ENCODE measurements at places on chromosomes 6 and 20.
A peak's percentile ranks its signal among the peaks of the same experiment; 100 is the strongest.

- DNase-seq: peak; percentile 93
Observed at GRCh38 chr6:90285611-90286381, 10.8 kb downstream of the BACH2 start.

GRCh38 chr6:35139924-35140638 is 1.1 kb downstream of the TCP11 start:
- DNase-seq: peak; percentile 66

DNA sequence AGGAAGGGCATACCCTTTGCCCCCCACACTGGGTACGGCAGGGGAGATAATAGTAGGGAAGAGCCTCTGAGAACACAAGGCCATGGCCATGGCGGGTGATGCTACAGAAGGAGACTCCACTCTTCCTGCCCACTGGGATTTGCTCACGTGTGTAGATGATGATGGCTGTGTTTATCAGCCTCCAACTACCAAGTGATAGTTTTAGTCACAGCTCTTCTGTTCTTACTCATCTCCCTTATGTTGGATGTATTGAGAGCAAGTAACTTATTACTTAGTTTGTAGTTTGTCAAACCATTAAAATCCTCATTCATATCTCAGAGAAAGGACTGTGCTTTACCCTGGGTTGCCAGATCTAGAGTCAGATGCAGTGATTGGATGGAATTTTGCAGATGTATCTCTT is 66.0 kb downstream of the CDH26 start:
- DNase-seq: no peak

GRCh38 chr6:25217829-25218228 is 61.3 kb upstream of the CARMIL1 start:
- no peak for DNase-seq

GRCh38 chr20:25082498-25082873 is 545 bp upstream of the VSX1 start:
- DNase-seq: no peak

DNA sequence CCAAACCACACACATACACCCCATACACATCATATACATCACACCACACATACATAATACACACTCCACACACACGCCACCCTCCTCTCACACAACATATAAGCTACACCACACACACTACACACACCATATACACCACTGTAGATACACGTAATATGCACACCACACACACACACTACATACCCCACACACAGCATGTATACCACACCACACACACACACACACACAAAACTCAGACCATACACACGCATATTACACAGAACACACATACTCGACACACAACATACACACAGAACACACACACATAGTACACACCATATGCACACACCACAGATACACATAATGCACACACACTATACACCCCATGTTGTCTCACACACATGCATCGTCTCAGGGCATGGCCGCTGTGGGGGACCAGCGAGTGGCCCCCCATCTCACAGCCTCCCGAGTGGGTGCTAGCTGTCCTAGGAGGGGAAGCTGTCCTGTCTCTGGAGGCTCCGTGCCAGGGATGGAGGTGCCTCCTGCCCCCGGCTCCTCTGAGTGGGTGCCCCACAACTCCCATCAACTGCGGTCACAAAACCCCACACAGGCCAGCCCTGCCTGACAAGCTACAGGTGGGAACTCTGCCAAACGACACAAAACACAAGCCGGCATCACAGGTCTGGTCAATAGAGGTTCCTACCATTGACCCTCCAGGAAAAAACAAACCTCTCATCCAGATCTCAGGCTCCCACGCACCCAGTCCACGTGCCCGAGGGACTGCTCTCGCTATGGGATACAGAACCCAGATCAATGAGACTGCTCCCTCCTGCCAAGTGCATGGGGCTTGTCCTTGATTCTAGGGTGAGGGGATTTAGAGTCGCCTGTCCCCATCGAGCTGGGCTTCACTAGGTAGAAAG is 49.1 kb downstream of the DACT2 start:
- DNase-seq: no peak

DNA sequence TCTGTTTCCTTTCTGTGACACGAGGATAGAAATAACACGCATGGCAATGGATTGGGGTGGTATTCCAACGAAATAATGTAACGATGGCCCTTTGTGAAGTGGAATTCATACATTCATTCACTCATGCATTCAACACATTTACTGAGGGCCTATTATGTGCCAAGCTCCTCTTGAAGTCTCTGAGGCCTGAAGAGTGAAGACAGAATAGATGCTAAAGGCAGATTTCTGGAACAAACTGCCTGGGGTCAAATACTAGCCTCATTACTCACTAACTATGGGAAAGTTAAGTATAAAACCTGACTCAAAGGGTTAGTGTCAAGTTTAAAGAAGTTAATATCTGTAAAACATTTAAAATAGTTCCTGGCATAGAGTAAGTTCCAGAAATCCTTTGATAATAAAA is 279.6 kb upstream of the SULF2 start:
- DNase-seq: no peak

GRCh38 chr6:166989427-166990032 is 9.7 kb upstream of the CEP43 start:
- DNase-seq: peak; percentile 71

DNA sequence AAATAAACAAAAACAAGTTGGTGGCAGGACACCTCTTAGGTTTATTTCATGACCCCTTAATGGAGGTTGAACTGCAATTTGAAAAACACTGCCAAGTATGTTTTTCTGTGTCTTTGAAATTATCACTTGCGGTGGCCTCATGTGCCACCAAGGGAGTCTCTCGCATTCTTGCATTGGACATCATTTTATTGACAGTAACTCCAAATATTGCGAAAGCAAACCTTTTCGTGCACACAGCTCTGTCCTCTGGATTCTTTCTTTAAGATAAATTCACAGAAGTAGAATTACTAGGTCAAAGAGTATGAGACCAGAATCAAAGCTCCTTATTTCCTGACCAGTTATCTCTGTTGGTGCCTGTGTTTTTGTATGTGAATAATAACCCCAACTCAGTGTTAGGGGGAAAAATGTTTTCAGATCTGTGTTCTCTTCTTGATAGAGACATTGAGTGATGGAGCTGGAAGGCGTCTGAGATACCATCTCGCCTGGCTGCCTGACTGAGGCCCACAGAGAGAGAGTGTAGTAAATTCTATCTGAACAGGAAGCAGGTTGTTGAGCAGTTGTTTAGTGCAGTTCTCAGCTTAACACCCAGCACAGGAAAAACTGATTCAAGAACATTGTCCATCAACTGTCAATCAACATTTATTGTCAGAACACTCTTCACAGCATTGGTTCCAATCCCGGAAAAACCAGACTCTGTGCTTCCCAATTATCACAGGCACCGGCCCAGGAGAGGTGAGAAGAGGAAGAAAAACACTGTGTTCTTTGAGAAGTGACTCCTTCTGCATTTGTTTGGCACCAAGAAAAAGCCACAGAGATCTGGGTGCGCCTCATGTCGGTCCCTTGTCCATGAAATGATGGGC is 2.2 kb upstream of the CCDC167 start:
- DNase-seq: no peak

DNA sequence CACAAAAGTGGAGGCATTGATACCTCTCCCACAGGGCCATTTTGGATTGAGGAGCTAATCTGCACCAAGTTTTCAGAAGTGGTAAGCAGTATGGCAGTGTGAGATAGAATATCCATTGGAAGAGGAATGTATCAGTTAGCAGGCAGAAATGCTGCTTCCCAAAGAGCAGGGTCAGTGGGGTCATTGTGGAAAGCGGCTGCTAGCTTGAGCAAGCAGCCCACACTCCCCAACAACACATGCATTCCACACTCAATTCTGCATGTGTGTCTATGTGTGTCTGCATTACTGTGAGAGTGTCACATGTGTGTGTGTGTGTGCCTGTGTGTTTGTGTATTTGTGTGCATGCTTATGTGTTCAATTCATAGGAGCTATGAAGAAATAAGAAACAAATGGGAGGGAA is 190.9 kb upstream of the FOXA2 start:
- DNase-seq: no peak

- DNase-seq: no peak
Observed at GRCh38 chr6:35186571-35186970, 27.2 kb upstream of the SCUBE3 start.

DNA sequence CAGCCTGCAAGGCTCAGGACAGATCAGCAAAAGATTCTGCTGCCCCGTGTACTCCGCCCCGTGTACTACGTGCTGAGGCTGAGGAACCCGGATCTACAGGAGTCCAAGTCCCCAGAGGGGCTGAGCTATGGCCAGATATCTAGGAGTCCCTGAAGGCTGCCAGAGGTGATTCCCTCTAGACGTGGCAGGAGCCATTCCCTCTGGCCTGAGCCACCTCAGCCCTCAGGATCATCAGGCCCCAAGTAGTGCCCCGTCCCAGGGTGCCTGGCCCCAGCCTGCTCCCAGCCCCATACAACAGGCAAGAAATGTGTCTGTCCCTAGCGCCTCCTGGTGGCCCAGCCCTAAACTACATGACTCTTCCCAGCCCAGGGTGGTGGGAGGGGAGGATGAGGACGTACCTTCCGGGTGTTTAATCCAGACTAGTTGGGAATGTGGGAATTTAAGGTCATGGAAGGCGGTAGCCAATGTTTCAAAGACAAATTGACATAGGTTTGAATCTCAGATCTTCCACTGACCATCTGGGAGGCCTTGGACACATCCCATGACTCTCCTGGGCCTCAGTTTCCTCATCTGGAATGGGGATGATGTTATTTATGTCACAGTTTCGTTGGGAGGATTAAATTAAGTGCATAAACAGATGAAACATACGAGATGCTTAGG is 49.4 kb upstream of the PTPN1 start:
- peak; percentile 90 for DNase-seq

- DNase-seq: no peak
Observed at GRCh38 chr6:129719692-129720091, 9.7 kb upstream of the ARHGAP18 start.

- no peak for DNase-seq
Observed at GRCh38 chr6:155894262-155894661, 438.6 kb upstream of the NOX3 start.

DNA sequence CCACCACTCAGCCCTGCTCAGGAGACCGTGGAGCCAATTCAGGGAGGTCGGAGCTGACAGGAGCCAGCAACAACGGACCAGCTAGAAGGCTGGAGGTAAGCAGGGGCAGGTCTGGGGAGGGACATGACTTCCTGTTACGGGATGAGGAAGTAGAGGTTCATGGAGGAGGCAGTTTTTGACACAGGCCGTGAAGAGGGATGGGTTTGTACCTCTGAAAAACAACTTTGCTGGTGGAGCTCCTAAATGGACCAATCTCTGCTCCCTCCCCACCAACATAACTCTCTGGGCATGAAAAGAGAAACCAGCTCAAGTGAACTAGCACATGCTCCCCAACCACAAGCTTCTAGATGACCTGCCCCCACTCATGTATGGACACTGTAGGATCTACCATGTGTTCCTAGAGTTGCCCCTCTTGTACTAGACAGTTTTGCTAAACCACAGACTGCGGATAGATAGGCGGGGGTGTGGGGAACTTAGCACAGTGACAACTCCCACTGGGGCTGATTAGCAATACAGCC is 31.4 kb downstream of the RALGAPA2 start:
- DNase-seq: peak; percentile 62

DNA sequence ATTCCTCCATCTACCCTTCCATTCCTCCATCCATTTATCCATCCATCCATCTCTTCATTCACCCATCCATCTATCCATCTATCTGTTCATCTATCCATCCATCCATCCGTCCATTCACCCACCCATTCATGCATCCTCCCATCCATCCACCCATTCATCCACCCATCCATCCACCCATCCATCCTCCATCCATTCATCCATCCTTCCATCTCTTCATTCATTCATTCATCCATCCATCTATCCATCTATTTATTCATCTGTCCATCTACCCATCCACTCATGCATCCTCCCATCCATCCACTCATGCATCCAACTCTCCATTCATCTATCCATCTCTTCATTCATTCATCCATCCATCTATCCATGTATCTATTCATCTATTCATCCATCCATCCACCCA is 380.9 kb downstream of the CDH4 start:
- no peak for DNase-seq

GRCh38 chr6:35007016-35007415 is 118.0 kb downstream of the ANKS1A start:
- no peak for DNase-seq

GRCh38 chr6:70163795-70164194 is 139.1 kb downstream of the COL9A1 start:
- DNase-seq: no peak

- peak; percentile 11 for DNase-seq
Observed at GRCh38 chr6:169163411-169163901, 90.2 kb downstream of the THBS2 start.

- DNase-seq: no peak
Observed at GRCh38 chr20:44031001-44031574, 116.4 kb downstream of the TOX2 start.

DNA sequence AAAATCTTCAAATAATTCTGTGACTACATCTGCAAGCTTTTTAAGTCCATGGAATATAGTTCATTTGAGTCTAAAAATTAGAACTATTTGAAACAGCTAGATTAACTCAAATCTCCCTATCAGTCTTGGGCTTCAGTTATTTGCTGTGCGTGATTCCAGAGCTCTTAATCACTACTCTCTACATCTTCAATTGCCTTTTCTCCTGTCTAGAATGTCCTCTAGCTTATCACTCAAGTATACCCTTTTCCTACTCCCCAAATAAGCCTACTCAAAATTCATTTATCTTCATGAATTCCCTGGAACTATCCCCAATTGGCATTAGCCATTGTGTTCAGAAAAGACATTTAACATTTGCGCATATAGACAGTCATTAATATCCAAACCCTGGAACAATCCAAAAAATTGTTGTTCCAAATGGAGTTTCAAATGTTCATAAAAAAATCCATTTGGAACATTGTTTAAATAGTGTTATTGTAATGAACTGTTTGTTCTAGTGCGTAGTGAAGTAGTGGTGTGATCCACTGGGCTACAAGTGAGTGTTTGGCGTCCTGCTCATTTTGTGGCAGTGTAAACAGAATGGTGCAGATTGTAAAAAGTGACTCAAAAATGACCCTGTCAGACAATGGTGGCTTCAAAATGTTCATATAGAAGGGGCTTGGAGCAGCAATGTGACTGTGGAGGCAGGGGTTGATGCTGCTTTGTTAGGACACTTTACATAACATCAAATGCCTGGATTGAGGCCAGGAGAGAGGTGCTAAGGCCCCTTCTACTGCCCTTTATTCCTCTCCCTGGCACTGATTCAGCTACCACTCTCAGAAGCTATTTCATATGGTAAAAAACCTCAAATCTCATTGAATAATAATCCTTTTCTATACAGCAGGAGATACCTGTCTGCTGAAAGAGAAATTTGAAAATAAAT is 122.3 kb downstream of the KIF6 start:
- no peak for DNase-seq

- DNase-seq: no peak
Observed at GRCh38 chr6:21115111-21115510, 478.4 kb upstream of the SOX4 start.

- no peak for DNase-seq
Observed at GRCh38 chr6:80015839-80016435, 11.5 kb downstream of the TTK start.

- DNase-seq: no peak
Observed at GRCh38 chr6:13453771-13454251, 33.6 kb downstream of the GFOD1 start.

DNA sequence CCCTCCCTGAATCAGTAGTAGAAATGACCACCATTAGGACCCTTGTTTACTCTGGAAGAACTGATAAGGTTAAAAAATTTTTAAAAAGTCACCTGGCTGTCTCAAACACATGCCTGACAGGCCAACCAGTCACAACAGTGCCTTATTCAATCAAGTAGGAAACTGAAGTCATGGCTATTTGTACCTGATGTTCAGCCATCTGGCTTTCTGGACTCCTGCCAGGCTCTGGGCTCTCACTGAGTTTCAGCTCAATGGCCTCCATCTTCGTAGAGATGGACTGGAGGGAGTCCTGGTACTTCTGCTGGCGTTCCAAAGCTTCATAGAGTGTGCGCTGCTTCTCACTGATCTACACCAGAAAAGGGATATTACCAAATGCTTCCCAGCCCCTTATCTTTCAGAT is 343.8 kb downstream of the SYNE1 start:
- no peak for DNase-seq

Measured in suppressor macrophage (primary cell).